ENCODE measurements at places on chromosomes 4 and X. TPM values are rescaled to one million over a fixed set of nuclear protein-coding genes. Genes with fewer than 3 reads are reported as not detected.

MEPE gene
- not detected for polyA plus RNA-seq

TMPRSS11E gene
- polyA plus RNA-seq: not detected

PDZD4 gene
- 0.47 TPM for polyA plus RNA-seq

TCEAL7 gene
- not detected for polyA plus RNA-seq

MAOB gene
- polyA plus RNA-seq: not detected

TMSB15A gene
- polyA plus RNA-seq: not detected
